Sciatic nerve (tissue), 2 donors: ENCODE measurements at places on chromosomes 6 and 20. TPM values are rescaled to one million over a fixed set of nuclear protein-coding genes. Genes with fewer than 3 reads are reported as not detected.

Gene IMPG1
- not detected for total RNA-seq

Gene TULP1
- total RNA-seq: not detected

Gene WFDC5
- total RNA-seq: not detected

Gene POU3F2
- 9.2 TPM for total RNA-seq

Gene PRDM13
- total RNA-seq: not detected

Gene TRAPPC3L
- 0.22 TPM for total RNA-seq

Gene TFAP2A
- total RNA-seq: 1.6 TPM

DNA sequence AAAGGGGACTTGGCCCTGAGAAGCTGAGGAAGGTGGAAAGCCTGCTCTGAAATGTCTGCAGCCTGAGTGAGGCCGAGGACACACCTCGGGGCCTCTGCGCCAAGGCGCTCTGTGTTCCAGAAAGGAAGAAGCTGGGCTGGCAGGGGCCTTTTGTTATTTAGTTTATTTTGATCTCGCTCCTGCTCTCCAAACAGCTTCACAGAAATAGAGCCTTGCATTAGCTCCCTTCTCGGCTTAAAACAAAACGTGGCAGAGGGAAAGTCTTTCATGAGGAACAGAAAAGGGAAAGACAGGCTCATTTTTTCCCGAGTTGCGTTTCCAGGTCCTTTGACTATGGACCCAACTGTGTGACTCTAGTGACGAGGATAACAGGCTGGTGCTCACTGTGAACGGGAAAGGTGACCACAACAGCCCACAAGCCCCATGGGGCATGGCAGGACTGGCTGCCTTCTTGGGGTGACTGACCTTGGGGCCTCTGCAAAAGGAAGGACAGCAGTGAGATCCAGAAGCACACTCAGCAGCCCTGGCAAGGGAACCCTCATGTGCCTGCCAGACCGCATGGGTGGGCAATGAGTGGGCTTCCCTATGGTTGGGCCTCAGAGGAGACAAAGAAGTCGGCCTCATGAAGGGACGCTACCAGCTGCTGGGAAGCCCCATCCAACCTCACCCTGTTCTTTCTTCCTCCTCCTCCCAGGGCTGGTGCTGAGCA is 18.7 kb downstream of the LEMD2 start:
- DNase-seq: no peak

GRCh38 chr20:19218411-19218810 is 6.0 kb downstream of the SLC24A3 start:
- DNase-seq: no peak

DNA sequence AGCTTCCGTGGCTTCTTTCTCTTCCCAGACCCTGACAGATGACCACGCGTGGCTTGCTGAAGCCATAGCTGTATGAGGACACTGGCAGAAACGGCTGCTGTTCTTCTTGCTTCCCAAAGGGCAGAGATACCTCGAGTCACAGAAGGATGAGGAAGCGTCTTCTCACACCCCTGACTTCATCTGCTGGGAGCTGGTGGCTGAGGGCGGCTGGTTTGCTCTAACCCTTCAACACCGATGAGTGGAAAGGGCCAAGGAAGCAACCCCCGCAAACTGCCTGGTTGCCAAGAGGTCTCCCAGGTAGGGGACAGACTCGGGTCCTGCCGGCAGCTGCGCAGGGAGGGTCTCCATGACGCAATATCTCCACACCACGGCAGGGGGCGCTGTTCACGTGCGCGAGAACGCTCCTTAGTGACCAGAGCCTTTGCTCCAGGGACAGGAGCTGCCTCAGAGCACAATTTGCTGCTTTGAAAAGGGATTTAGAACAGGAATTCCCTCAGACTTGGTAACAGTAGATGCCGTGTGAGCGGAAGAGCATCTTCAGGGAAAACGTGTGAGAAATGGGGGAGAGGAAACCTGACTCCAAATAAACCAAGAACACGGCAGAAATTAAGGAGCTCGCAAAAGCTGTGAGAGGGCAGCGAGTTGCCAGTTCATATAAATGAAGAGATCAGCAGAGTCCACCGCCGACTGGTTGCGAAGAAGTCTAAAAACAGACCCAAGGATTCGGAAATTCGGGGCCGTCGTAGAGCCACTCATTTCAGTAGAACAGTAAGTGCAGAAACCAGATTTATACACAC is 80.2 kb downstream of the ERMARD start:
- DNase-seq: peak; percentile 86

- DNase-seq: no peak
These were observed 62.6 kb downstream of the RIN2 start for GRCh38 chr20:19820555-19821211.

DNA sequence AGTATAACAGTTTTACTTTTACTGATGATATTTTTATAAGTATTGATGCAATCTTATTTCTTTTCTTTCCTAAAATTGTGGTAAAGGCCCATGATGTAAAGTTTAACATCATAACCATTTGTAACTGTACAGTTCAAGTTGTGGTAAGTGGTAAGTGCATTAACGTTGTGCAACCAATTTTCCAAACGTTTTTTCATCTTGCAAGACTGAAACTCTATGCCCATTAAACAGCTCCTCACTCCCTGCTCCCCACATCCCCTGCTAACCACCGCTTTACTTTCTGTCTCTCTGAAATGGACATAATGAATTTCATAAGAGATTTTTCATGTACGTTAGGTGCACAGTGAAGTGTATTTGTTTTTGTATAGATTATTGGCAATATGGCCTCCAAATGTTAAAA is 106.0 kb downstream of the PACRG start:
- DNase-seq: no peak

GRCh38 chr6:33417128-33417902 is 592 bp downstream of the CUTA start:
- DNase-seq: no peak

- DNase-seq: no peak
These were observed 43.6 kb downstream of the FGD2 start for GRCh38 chr6:37048851-37049757.

DNA sequence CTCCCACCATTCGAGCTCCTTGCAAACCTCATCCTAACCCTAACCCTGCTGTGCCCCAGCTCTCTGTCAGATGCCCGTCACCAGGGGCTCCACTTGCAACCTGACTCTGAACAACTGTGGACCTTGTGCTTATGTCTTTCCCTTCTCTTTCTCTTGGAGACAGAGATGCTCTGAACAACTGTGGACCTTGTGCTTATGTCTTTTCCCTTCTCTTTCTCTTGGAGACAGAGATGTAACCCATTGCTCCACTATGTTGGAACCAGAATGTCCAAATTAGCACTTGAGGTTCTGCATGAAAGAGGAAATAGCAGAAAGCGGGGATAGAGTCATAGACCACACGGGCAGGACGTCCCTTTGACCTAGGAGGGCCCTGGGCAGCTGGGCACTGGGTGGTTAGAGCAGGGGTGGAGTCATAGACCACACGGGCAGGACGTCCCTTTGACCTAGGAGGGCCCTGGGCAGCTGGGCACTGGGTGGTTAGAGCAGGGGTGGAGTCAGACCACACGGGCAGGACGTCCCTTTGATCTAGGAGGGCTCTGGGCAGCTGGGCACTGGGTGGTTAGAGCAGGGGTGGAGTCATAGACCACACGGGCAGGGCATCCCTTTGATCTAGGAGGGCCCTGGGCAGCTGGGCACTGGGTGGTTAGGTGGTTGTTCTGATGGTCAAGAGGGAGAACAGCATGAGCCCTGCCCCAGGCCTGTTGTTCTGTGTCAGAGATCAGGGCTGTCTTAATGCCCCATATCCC is 22.2 kb downstream of the PCMTD2 start:
- no peak for DNase-seq

- DNase-seq: no peak
These were observed 13.5 kb downstream of the KCNK17 start for GRCh38 chr6:39300739-39301138.

- DNase-seq: no peak
These were observed 78.8 kb upstream of the CDH4 start for GRCh38 chr20:61173267-61173666.

GRCh38 chr6:140581601-140582000 is 1207.2 kb upstream of the CITED2 start:
- no peak for DNase-seq

DNA sequence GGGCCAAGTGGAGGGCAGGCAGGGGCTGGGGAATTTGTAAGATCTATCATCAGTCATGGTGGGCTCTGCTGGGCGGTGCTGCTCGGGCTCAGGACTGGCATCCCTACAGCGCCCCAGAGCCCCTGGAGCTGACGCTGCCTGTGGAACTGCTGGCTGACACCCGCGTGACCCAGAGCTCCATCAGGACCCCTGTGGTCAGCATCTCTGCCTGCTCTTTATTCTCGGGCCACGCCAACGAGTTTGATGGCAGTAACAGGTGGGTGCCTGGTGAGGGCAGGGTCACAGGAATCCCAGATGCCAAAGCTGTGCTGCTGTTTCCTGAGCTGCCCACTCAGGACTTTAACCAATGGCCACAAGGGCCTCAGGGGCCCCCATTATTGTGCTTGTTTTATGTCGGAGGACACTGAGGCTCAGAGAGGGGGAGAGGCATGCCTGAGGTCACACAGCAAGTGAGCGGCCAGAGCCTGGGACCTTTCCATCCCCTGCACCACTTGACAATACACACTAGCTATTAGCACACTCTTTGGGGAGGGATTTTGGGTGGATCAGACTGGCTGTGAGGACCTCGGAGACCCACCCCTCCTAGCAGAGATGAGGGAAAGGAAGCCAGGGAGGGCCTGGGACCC is 6.3 kb downstream of the BPIFB2 start:
- DNase-seq: no peak

GRCh38 chr6:135576055-135576454 is 78.5 kb upstream of the AHI1 start:
- no peak for DNase-seq

GRCh38 chr6:91822581-91822980 is 1235.7 kb upstream of the MAP3K7 start:
- DNase-seq: no peak

- no peak for DNase-seq
These were observed 133.1 kb downstream of the TRDN start for GRCh38 chr6:123503619-123504018.

DNA sequence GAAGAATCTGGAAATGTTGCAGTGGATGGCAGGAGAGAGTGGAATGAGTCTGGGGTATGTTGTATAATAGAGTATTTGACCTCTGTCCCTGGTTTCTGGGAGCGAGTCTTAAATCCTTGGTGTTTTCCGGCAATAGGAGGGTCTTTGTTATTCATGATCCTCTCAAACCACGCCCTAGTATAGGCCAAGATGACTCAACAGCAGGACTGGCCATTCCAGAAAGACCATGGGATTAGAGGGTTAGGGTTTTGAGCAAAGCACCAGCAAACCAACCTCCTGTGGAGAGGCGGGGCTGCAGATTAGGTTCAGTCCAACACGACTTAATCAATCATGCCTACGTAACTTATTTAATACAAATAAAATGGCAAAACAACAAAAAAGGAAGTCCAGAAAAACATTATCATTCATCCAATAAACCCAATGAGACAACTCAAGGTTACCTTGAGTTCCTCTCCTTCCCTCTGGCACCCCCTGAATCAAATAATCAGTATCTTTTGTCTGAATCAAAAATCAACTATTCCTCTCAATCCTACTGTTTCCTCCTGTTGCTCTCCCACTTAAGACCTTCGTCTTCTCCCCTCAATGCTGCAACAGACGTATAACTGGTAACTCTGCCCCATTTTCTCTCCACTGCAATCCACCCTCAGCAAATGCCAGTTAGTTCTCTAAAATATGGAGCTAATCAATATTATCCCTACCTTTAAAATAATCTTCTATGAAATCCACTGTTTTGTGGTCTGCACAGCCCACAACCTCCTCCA is 15.5 kb downstream of the HUS1B start:
- DNase-seq: no peak

- no peak for DNase-seq
These were observed 13.0 kb downstream of the RPP21 start for GRCh38 chr6:30357678-30358540.

- no peak for DNase-seq
These were observed 140.3 kb downstream of the TENT5A start for GRCh38 chr6:81612136-81612535.

- DNase-seq: no peak
These were observed 22.1 kb upstream of the TRDN start for GRCh38 chr6:123658848-123659247.
